ENCODE measurements at places on chromosomes 16 and 17.

DNA sequence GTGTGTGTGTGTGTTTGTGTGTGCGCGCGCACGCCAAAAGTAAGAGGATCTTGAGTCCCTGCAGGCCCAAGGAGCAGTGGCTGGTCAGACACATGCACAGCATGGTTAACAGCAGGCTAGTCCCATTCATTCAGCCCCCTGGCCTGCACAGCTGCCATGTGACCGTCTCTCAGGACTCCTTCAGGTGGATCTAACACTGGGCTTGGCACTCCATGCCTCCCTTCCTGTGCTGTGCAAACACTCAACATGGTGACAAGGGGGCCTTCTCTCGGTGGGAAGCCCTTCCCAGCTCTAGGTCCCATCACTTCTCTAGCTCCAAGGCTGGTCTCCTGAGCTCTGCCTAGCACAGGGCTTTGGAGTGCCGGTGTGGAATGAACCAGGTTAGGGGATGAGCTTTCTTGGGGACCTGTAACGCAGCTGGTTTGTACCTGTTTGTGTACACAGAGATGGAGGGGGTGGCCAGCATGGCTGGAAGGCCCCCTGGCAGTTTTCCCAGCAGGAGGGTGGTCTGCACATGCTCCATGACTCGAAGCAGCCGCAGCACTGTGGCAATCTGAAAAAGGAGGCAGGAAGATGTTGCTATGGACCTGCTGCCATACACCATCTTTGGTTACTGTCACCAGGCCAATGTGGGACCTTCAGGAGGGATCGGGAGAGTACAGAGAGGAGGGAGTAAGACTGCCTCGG is 69.4 kb upstream of the GCSH start:
- DNase-seq: no peak

- DNase-seq: no peak
Observed at GRCh38 chr17:82838386-82839063, 1.3 kb downstream of the ZNF750 start.

- DNase-seq: peak; percentile 24
Observed at GRCh38 chr16:56450275-56450985, 702 bp downstream of the NUDT21 start.

DNA sequence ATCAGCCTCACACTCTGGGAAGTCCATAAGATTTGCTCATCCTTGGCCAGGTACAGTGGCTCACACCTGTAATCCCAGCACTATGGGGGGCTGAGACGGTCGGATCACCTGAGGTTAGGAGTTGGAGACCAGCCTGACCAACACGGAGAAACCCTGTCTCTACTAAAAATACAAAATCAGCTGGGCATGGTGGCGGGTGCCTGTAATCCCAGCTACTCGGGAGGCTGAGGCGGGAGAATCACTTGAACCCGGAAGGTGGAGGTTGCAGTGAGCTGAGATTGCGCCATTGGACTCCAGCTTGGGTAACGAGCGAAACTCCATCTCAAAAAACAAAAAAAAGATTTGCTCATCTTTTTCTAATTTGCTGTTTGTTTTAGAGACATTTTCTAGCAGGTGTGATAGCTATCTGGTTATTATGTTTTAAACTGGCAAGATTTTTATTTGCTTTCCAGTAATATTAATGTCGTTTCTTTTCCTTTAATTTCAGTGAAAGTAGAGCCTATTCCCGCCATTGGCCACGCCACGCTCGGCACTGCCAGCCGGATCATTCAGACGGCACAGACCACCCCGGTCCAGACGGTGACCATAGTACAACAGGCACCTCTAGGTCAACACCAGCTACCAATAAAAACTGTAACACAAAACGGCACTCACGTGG is 61.5 kb downstream of the WDR45B start:
- no peak for DNase-seq

- DNase-seq: no peak
Observed at GRCh38 chr17:18148586-18148985, 35.0 kb upstream of the ALKBH5 start.

Measured in activated T-cell treated with anti-CD3 and anti-CD28 coated beads for 1 hour (primary cell).